ENCODE measurements at places on chromosomes 2 and 18.

DNA sequence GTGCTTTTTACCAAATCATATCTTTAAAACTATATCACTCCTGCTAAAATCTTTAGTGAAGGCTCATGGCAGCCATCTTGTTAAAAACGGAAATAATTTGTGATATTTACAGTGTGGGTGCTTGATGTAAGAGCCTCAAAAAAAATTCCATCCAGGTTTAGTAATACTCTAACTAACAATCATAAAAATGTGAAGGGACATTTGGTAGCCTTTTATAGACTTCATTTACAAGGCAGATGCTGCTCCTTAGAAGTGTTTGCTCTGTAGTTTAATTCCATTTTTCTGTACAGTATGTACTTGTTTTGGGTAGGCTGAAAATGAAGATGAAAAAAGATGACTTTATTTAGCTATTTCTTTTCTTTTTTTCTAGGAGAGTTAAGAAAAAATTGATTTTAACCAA lies 525.0 kb downstream of the ZEB2 start:
- no peaks in the 10 kb centered on the region for H3K27me3 ChIP-seq
- DNase-seq, result no peak
- H3K36me3 ChIP-seq, result no peaks in the 10 kb centered on the region
- no peak overlapping the region for H3K4me3 ChIP-seq

GRCh38 chr2:148546270-148546669 lies 98.3 kb upstream of the EPC2 start:
- H3K4me3 ChIP-seq, result no peak overlapping the region
- H3K4me1 ChIP-seq, result no peaks in the 10 kb centered on the region
- H3K36me3 ChIP-seq, result no peaks in the 10 kb centered on the region
- H3K27me3 ChIP-seq, result no peaks in the 10 kb centered on the region

DNA sequence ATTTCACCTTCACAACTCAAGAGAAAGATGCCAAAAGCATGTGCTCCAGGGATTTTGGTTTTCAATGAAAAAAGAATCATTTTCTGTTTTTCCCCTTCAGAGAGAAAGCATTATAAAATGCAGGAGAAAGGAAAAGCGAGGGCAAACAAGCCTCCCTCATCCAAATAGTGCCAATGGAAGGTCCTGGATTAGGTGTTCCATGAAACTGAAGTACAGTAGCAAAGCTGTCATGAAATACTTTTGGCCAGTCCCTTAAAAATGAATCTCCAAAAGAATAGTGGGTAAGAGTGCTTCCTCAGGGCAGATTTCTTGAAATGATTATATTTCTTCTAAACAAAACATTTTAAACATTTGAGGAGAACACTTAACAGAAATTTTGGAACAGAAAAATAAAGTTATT lies 182.1 kb upstream of the FOSL2 start:
- no peaks in the 10 kb centered on the region for H3K27me3 ChIP-seq
- peaks cover 18% of the 10 kb centered on the region for H3K4me1 ChIP-seq
- no peak overlapping the region for H3K4me3 ChIP-seq
- DNase-seq, result no peak
- peak overlapping the region; percentile 68 for H3K27ac ChIP-seq

DNA sequence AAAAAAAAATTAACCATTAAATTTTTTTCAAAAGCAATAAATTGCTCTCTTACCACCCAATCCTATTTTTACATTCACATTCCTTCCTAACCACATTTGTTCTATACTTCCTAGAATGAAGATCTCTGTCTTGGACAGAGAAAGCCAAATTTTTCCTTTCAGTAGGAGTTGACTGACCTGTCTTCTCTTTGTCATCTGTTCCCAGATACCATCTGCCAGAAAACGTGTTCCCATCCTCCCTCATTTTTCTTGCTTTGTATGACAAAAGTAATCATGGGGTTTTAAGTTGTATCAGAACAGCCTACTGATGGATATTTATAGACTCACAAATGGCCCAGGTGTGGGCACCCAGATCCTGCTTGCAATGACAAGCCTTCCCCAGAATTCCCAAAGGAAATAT lies 182.1 kb downstream of the CYP26B1 start:
- no peaks in the 10 kb centered on the region for H3K36me3 ChIP-seq
- no peaks in the 10 kb centered on the region for H3K4me1 ChIP-seq
- DNase-seq, result no peak
- H3K4me3 ChIP-seq, result no peak overlapping the region
- H3K27me3 ChIP-seq, result no peaks in the 10 kb centered on the region
- no peak overlapping the region for H3K27ac ChIP-seq

- no peaks in the 10 kb centered on the region for H3K36me3 ChIP-seq
- DNase-seq, result no peak
- H3K4me3 ChIP-seq, result no peak overlapping the region
- H3K27ac ChIP-seq, result no peak overlapping the region
- peaks cover 83% of the 10 kb centered on the region for H3K27me3 ChIP-seq
- peaks cover 13% of the 10 kb centered on the region for H3K4me1 ChIP-seq
Measured at GRCh38 chr2:222242532-222242931, 56.3 kb downstream of the PAX3 start.

GRCh38 chr18:69401226-69401971 lies 711 bp downstream of the DOK6 start:
- peak overlapping the region; percentile 61 for H3K4me3 ChIP-seq
- H3K4me1 ChIP-seq, result peaks cover 3% of the 10 kb centered on the region
- no peak overlapping the region for H3K27ac ChIP-seq
- no peaks in the 10 kb centered on the region for H3K36me3 ChIP-seq
- peaks cover 24% of the 10 kb centered on the region for H3K27me3 ChIP-seq

- peaks cover 10% of the 10 kb centered on the region for H3K4me1 ChIP-seq
- H3K27me3 ChIP-seq, result no peaks in the 10 kb centered on the region
- no peaks in the 10 kb centered on the region for H3K36me3 ChIP-seq
- no peak overlapping the region for H3K4me3 ChIP-seq
Measured at GRCh38 chr2:69755862-69756467, 14.0 kb downstream of the ANXA4 start.

DNA sequence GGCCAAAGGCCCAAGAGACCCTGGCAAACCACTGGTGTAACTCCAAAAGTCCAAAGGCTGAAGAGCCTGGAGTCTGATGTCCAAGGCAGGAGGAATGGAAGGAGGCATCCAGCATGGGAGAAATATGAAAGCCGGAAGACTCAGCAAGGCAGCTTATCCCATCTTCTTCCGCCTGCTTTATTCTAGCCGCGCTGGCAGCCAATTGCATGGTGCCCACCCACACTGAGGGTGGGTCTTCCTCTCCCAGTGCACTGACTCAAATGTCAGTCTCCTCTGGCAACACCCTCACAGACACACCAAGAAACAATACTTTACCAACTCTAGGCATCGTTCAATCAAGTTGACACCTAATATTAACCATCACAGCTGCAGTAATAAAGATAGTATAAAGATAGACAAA lies 34.1 kb downstream of the MAPK4 start:
- no peaks in the 10 kb centered on the region for H3K27me3 ChIP-seq
- DNase-seq, result no peak
- H3K27ac ChIP-seq, result no peak overlapping the region
- no peaks in the 10 kb centered on the region for H3K4me1 ChIP-seq
- H3K4me3 ChIP-seq, result no peak overlapping the region
- no peaks in the 10 kb centered on the region for H3K36me3 ChIP-seq

DNA sequence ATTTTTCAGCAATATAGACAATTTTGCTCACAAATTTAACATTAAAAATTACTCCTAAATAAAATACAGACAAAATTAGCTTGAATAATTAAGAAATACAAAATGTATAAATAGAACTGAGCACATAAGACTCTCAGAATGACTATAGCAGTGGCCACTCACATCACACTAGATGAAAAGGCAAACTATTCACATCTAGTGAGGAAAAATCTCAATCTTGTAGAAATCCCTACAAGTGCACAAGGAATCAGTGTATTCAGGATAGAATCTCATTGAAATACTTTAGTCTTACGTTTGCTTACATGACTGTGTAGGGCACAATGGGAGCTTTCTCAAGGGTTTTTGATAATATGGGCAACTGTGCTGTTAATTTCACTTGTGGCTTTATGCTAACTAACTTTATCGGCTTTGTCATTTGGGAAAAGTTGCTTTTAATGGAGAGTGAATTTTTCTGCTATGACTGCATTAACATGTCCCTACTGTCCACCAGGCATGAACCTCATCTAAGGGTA lies 678.9 kb upstream of the LRRTM4 start:
- no peak for DNase-seq
- no peak overlapping the region for H3K27ac ChIP-seq
- H3K27me3 ChIP-seq, result no peaks in the 10 kb centered on the region
- no peaks in the 10 kb centered on the region for H3K4me1 ChIP-seq

- no peaks in the 10 kb centered on the region for H3K27me3 ChIP-seq
- no peaks in the 10 kb centered on the region for H3K4me1 ChIP-seq
- no peaks in the 10 kb centered on the region for H3K36me3 ChIP-seq
- no peak overlapping the region for H3K4me3 ChIP-seq
- H3K27ac ChIP-seq, result no peak overlapping the region
- DNase-seq, result no peak
Measured at GRCh38 chr18:60493066-60493465, 120.5 kb upstream of the MC4R start.

GRCh38 chr2:26628561-26629345 lies 12.4 kb downstream of the CIB4 start:
- H3K4me1 ChIP-seq, result peaks cover 24% of the 10 kb centered on the region
- H3K27ac ChIP-seq, result no peak overlapping the region
- H3K4me3 ChIP-seq, result no peak overlapping the region
- no peaks in the 10 kb centered on the region for H3K36me3 ChIP-seq
- no peak for DNase-seq
- H3K27me3 ChIP-seq, result no peaks in the 10 kb centered on the region

DNA sequence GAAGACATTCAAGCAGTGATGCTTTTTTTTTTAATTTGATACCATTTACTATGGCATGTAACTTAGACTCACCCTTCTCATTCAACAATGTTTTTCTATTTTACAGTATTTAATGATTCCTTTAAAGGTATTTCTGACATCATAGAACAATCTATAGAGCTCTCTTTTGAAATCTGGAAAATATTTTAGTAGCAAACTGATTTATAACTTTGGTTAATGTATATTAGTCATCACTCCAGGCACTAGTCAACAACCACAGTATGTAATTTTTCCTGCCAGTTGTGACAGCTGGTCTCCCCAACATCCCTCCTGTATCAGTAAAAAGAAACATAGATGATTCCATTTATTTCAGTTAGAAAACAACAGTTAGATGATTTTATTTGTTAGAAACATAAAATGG lies 122.9 kb downstream of the LCLAT1 start:
- H3K4me1 ChIP-seq, result no peaks in the 10 kb centered on the region
- DNase-seq, result no peak
- no peaks in the 10 kb centered on the region for H3K36me3 ChIP-seq
- no peak overlapping the region for H3K4me3 ChIP-seq

GRCh38 chr2:207813942-207814341 lies 44.2 kb upstream of the FZD5 start:
- H3K27me3 ChIP-seq, result no peaks in the 10 kb centered on the region
- H3K4me3 ChIP-seq, result no peak overlapping the region
- H3K27ac ChIP-seq, result no peak overlapping the region
- H3K4me1 ChIP-seq, result peaks cover 16% of the 10 kb centered on the region

DNA sequence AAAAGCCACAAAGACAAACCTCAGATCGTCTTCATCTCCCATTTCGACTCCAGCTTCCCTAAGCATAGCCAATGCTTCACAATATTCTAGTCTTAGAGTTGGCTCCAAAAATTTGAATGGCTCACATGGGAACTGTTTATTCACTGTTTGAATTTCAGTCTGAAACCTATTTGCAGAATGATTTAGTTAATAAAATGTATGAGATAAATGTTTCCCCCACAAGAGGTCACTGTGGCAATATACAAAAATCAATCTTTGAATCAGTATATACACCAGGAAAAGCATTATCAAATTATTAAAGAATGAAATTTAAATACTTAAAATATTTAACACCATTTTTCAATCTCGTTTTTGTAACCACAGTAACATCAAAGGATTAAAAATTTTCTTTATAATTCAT lies 40.0 kb upstream of the MCM6 start:
- no peaks in the 10 kb centered on the region for H3K4me1 ChIP-seq
- H3K4me3 ChIP-seq, result no peak overlapping the region
- H3K36me3 ChIP-seq, result no peaks in the 10 kb centered on the region
- H3K27ac ChIP-seq, result no peak overlapping the region

GRCh38 chr2:797993-798392 lies 120.8 kb upstream of the TMEM18 start:
- no peaks in the 10 kb centered on the region for H3K36me3 ChIP-seq
- H3K4me1 ChIP-seq, result no peaks in the 10 kb centered on the region
- no peak overlapping the region for H3K4me3 ChIP-seq

GRCh38 chr18:73264562-73264921 lies 396.8 kb upstream of the NETO1 start:
- H3K27me3 ChIP-seq, result no peaks in the 10 kb centered on the region
- H3K4me1 ChIP-seq, result no peaks in the 10 kb centered on the region
- DNase-seq, result no peak

DNA sequence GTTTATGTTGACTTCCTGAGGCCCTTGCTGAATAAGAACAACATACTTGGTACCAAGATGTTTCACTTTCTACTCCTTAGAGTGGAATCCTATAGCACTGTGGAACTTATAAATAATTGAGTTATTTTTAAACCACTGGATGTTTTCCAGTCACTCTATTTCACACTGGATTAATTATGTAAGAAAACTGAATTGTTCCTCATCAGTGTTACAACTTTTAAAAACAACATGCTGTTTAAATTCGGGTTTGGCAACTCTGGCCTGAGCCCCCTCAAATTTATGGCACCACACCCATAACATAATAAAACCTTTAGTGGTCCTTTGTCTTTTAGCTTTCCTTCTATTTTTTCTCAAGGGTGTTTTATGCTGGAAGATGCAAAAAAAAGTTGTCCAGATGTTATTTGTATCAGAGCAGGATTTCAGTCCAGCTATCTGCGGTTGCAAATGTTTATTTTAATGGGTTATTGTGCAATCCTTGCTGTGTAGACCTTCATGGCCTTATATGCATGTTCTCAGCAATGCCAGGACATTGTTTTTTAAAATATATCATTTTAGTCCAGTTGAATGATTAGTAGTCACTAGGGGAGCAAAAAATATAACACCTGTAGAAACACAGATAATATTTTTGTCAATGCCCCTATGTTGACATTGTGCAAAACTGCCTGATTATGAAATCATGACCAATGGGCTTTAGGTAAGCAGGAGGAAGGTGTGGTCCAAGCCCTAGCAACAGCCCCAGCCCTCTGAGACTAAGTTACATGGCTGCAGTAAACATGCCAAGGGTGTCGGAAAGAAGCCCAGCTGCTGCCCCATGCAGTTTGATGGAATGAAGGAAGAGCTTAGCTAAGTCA lies 638.0 kb upstream of the ZEB2 start:
- H3K4me1 ChIP-seq, result no peaks in the 10 kb centered on the region
- no peaks in the 10 kb centered on the region for H3K36me3 ChIP-seq
- peak overlapping the region; percentile 13 for H3K27ac ChIP-seq
- H3K4me3 ChIP-seq, result no peak overlapping the region
- no peaks in the 10 kb centered on the region for H3K27me3 ChIP-seq
- DNase-seq, result peak; percentile 57

DNA sequence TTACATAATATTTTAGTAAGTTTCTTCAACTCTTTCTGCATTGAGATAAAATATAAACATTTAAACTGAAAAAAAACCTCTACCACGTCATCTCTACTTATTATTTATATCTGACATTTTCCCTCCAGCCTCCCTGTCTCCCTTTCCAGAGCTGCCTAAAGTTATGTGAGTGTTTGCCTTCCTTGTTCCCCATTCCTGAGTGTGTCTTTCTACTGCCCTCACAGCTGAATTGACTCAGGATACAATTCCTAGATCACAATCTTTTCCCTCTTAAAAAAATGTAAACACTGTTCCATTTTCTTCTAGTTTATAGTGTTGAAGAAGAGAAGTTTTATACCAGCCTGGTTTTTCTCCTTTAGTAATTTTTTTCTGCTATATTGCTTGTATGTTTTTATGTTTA lies 5.3 kb downstream of the TRPM8 start:
- peaks cover 35% of the 10 kb centered on the region for H3K27me3 ChIP-seq
- no peaks in the 10 kb centered on the region for H3K4me1 ChIP-seq
- H3K4me3 ChIP-seq, result no peak overlapping the region
- H3K36me3 ChIP-seq, result no peaks in the 10 kb centered on the region
- no peak for DNase-seq

GRCh38 chr2:7191932-7192331 lies 274.7 kb downstream of the RNF144A start:
- H3K27ac ChIP-seq, result peak overlapping the region; percentile 32
- H3K36me3 ChIP-seq, result no peaks in the 10 kb centered on the region
- H3K4me3 ChIP-seq, result no peak overlapping the region
- H3K4me1 ChIP-seq, result peaks cover 4% of the 10 kb centered on the region
